ENCODE measurements at places on chromosomes 11 and 22.

- DNase-seq, result no peak
Measured at GRCh38 chr11:72410956-72411355, 23.4 kb downstream of the CLPB start.

GRCh38 chr11:44033411-44033850, 14.3 kb upstream of the ACCSL start:
- no peak for DNase-seq

DNA sequence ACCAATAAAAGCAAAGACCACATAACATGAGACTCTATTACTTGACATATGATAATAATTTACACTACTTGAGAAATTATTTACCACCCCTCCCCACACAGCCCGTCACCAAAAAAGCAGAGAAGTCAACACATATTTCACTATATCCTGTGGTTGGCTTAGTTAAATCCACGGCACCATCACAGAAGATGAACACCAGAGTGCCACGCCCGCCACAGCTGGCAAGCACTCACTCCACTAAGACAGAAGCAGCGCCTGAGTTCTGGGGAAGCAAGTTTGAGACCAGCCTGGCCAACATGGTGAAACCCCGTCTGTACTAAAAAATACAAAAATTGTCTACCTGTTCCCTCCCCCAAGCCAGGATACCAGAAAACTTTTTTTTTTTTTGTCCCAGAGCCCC, 53.1 kb downstream of the PACSIN2 start:
- no peak for DNase-seq

GRCh38 chr11:14304601-14305000, 54.4 kb downstream of the RRAS2 start:
- no peak for DNase-seq

DNA sequence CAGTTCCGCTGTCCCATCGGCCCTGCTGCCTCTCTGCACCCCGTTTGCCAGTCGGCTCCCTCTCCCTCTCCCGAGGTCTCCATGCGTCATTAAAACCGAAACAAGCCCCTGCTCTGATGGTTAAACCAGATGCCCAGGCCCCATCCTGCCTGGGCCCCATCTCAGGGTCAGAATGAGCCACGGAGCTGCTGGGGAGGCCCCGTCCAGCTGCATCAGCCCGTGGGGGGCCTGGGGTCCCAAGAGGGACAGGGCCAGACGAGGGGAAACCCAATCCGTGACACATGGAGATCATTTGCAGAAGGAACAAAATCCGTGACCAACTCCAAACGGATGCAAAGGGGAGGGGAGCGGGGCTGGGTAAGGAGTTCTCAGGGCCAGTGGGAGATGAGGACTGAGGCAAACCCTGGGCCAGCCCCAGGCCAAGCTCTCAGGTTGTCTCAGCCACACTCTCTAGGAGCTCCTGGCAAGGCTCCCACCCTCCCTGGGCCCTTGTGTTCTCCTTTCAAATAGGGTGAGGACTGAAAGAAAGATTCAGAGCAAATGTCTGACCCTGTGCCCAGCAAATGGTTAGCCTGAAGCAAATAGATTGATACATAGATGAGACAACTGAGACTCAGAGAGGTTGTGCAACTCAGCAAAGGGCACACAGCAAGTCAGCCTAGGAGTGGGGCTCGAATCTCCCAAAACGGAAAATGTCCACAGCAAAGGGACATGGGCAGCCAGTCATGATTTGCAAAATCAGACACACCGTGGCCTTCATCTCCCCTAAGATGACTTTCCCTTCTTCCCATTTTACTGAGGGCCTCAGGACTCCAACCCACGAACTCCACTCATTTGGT, 162.1 kb downstream of the MN1 start:
- no peak for DNase-seq

DNA sequence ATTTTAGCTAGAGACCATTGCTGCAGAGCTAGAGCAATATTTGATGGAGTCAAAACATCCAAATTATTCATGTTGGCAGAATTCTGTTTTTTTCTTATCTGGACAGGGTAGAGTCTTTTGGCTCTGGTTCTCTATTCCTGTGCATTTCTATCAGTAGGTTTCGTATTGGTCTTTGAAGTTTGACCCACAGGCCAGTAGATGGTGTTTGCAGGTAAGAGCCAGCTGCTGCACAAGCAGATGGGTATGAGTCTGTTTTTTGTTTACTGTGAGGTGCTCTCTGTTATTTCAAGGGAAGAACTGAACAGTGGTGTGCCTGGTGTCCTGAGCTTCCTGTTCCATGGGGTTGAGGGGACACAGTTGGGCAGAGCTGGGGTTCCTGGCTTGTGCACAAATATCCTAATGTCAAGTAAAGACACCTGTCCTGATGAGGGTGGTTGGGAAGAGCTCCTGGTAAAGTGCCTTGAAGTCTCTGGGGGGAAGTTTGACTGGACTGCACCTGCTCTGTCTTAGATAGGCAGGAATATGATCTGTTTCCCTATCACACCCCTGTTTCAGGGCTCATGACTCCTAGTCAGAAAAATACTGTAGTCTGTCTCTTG, 34.0 kb upstream of the SLC22A25 start:
- no peak for DNase-seq

- DNase-seq, result no peak
Measured at GRCh38 chr11:63993993-63994392, 7.8 kb downstream of the OTUB1 start.

GRCh38 chr11:69352715-69353319, 58.9 kb downstream of the MYEOV start:
- no peak for DNase-seq

GRCh38 chr11:14554959-14555358, 34.8 kb upstream of the PSMA1 start:
- no peak for DNase-seq

- no peak for DNase-seq
Measured at GRCh38 chr11:12801976-12802375, 127.8 kb downstream of the TEAD1 start.

- peak; percentile 47 for DNase-seq
Measured at GRCh38 chr22:46596819-46597218, 23.4 kb upstream of the GRAMD4 start.

DNA sequence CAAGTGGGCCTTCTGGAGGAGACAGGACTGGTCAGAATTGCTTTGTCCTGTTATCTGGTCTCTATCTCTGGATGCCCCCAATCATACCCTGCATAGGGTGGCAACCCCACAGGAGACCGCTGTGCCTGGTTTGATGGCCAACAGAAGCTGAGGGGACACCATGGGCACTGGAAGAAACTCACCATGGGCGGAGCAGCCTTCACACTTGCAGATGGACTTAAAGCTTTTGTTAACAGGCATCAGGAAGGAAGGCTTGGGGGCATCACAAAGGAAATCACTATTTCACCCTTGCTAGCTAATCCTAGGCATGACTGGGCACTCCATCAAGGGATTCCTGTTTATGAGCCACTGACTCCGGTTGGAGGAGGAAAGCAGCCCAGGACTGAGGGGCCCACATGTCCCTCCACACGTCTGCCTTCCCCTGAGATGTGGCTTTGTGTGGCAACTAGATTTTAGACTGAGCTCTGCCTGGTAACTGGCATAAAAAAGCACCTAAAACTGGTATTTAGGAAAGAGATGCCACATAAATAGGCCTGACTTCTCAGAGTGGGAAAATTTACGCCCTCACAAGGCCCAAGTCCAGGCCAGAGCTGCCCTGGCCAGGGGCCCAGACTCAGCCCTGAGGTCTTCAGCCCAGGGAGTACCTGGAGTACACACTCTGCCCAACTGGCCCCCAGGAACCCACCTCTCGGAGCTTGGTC, 57.0 kb upstream of the LYVE1 start:
- DNase-seq, result no peak

DNA sequence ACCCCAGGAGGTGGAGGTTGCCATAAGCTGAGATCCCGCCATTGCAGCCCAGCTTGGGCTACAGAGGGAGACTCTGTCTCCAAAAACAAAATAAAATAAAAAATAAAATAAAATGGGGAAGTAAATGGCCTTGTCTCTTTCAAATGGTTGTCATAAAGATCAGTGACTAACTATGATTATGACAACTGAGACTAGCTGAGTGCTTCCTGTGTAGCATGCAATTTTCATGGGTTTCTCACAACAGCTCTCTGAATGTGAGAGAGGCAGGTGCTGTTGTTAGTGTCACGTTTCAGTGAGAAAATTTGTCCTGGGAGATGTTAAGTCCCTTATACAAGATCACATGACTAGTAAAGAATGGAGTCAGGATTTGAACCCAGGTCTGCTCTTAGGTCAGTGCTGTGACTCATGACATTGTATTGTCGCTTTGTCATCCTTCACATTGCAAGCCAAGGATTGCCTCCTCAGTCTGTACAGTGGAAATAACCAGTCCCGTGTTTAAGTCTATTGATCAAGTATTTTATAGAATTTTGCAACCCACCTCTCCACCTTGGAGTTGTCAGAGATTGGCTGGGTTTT, 163.3 kb upstream of the CCDC90B start:
- no peak for DNase-seq

DNA sequence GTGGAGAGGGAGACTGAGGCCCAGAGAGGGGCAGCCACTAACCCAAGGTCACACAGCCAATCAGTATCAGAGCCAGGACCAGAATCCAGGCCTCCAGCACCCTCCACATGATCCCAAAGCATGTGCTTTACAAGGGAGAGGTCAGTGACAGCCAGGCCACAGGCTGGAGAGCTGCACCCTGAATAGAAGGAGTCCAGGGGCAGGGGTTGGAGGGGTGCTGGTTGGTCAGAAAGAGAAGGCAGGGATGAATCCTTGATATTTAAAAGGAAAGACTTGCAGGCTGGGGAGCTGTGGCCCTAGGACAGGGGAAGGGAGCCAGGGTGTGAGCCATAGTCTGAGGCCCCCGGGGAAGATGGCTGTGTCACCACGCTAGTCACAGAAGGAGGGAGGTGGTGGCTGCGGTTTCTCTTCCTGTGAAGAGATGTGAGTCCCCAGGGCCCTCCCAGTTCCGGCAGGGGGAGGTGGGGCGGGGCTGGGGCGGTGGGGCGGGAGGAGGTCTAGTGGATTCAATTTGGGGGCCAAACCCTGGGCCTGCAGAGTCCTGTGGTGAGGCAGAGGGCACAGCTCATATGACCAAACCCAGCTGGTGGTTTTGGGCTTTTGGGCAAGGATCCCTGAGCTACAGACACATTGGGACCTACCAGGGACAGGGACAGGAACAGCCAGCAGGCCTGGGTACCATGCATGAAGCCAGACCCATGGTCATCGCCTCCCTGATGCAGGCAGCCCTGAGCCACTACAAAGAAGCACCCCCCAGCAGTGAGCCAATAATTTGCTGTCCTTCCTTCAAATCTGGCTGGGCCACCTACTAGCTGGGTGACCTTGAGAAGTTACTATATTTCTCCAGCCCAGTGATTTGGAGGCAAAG, 14.0 kb downstream of the RAC2 start:
- DNase-seq, result no peak

- DNase-seq, result no peak
Measured at GRCh38 chr11:15770798-15771414, 585.4 kb downstream of the SOX6 start.

GRCh38 chr11:2651054-2651617, 48.7 kb downstream of the KCNQ1OT1 start:
- DNase-seq, result no peak

- no peak for DNase-seq
Measured at GRCh38 chr11:65505466-65506289, 6.8 kb downstream of the MALAT1 start.

- DNase-seq, result peak; percentile 65
Measured at GRCh38 chr11:45280449-45280848, 5.7 kb downstream of the SYT13 start.

GRCh38 chr11:67154726-67155125, 35.7 kb downstream of the KDM2A start:
- no peak for DNase-seq

- no peak for DNase-seq
Measured at GRCh38 chr22:44337678-44338004, 24.9 kb upstream of the SHISAL1 start.

DNA sequence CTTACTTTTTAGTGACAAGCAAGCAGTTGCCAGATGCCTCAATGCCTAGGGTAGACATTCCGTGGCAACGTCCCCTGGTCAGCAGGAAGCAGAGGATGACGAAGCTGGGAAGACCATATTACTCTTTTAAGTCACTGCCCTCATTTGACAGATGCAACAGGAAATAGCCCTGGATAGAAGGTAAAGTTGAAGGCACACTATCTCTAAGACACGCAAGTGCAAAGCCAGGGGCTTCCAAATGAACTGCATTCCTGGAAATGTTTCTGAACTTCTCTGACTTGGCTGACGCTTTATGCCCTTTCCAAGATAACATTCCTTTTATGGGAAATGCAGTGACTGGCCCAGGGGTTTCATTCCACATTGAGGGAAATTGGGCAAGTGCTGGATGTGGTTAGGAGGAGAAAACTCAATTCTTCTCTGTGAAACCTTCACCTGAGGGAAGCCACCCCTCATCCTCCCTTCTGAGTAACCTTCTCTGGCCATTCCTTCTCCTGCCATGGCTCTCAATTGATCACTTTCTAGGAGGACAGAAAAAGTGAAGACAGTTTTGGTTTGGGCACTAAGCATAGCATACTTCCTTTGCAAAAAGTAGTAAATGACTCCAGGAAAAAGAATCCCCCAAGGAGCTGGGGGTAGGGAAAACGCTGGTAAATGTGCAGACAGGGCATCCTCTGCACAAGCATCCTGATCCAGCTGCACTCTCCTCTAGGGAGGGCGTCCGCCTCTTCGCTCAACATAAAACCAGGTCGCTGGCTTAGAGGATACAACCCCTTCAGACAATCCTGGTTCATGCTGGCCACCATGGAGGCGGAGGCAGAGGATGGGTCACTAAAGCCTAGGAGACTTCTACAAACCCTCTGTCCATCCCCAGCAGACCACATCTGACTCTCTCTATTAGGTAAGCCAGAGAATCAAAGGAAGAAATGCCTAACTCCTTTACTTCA, 14.5 kb downstream of the PCSK7 start:
- DNase-seq, result no peak

GRCh38 chr11:42770444-42771065, 541.2 kb upstream of the API5 start:
- DNase-seq, result no peak

DNA sequence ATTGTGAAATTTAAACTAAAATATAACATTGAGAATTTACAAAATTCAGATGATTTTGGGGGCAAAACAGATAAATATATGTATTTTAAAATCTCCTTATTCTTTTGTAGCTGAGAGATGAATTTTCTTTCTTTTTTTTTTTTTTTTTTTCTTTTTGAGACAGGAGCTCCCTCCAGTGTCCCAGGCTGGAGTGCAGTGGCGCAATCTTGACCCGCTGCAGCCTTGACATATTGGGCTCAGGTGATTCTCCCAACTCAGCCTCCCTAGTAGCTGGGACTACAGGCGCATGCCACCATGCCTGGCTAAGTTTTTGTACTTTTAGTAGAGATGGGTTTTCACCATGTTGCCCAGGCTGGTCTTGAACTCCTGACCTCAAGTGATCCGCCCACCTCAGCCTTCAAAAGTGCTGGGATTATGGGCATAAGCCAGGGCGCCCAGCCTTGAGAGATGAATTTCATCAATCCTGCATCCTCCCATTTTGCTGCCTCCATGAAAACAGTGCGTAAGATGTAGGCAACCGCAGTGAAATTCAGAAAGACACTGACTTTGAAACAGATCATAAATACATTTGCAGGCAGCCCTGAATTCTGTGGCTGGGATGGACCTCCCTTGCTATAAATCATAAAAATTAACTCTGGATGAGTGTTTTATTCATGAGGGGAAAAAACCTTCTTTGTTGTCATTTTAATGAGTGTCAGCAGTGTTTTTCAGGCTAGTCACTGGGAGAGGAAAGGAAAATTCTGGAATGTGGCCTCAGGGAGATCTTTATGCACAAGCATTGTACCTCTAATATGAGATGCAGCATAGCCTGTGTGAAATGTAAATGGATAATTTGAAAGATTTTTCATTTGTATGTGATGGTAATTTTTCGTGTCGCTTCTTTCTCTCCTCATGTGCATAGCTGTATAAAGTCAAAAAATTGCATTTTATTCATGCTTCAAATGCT, 14.4 kb downstream of the ELMOD1 start:
- DNase-seq, result no peak

- DNase-seq, result no peak
Measured at GRCh38 chr11:3380706-3381545, 2.0 kb upstream of the ZNF195 start.

All from NCI-H1417 treated with DMSO at 0.1 percent for 48 hours (cell line).